Breast epithelium (tissue), 4 donors: ENCODE measurements at places on chromosomes 6 and 20. TPM values are rescaled to one million over a fixed set of nuclear protein-coding genes. Genes with fewer than 3 reads are reported as not detected.

Gene RSPH9
- total RNA-seq: not detected

Gene TINAG
- total RNA-seq: not detected

DNA sequence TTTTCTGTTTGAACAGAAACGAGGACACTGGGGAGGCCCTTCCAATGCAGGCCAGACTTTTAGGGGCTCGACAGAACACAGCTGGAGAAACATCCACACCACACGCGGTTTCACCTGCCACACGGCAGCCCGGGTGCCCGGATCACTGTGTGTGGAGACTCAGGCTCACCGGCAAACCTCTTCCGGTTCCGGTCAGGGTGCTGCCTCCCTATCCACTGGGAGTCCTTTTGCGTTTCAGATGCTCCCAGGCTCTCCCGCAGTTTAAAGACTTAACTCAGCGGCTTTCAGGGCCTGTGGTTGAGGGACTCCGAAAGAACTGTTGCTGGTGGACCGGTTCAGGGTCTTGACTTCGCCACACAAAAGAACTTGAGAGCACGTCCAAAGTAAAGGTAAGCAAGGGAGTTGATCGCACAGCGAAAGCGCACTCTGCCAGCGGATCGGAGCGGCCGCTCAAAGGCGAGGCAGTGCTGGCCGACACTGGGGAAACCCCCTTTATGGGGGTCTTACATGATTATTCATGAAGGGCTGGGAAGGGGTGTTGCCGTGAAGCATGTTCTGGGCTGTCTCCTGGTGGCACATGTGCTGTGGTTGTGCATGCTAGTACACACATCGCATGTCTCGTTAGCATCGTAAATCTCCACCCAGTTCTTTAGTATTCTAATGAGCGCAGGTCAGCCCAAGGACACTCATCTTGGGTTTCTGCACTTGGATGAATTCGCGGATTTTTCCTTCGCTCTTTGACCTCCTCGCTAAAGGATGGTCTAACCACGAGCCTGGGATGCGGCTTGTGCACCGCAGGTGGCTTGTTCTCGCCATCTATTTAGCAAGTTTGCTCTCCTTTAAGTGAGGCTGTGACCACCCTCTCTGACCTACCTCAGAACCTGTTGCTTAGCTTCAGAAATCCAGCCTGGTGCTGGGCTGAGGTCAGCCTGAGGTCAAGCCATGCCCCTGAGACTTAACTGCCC, 180.3 kb downstream of the CDH26 start:
- H3K27me3 ChIP-seq: no peaks in the 10 kb centered on the region
- no peaks in the 10 kb centered on the region for H3K4me1 ChIP-seq
- peak overlapping the region; percentile 36 for H3K4me3 ChIP-seq
- H3K27ac ChIP-seq: peak overlapping the region; percentile 38

DNA sequence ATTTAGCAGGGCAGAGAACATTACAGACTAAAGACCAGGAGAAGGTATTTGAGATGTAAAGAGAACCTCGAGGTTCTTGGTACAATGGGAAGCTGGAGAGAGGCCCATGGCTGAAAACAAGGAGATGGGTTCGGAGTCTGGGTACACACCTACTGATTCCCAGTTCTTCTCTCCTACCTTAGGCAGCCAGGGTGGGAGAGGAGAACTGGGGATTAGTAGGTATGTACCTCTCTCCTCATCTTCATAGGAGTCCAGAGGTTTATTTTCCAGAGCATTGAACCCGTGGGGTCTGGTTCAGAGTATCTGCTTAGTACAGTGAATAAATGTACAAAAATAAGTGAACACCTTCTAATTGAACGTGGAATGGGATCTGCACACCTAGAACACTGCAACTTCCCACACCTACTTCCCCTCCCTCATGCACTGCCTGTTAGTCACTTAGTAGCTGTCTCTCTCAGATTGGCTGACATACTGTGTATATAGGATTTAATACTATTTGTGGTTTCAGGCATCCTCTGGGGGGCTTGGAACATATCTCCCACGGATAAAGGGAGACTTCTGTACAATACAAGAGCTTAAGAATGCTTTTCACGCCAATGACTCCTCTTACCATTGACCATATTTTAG, 23.5 kb upstream of the NUP153 start:
- H3K4me1 ChIP-seq: no peaks in the 10 kb centered on the region
- H3K36me3 ChIP-seq: no peaks in the 10 kb centered on the region
- H3K27me3 ChIP-seq: no peaks in the 10 kb centered on the region
- no peak overlapping the region for H3K4me3 ChIP-seq
- H3K27ac ChIP-seq: no peak overlapping the region

DNA sequence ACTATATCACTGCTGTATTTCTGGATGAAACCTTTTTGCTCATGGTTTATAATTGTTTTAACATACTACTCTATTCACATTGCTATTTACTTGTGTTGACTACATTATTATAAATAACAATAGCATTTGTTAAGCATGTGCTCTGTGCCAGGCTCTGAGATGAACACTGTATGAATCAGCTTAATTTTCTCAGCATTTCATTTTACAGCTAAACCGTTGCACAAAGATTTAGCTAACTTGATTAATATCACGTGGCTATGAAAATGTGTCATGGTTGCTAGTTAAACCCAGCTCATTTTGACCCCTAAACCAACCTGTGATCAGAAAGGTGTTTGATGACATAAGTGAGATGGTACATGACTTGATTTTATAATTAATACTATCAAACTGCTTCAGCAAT, 77.5 kb downstream of the NCOA7 start:
- no peak overlapping the region for H3K4me3 ChIP-seq
- H3K27ac ChIP-seq: peak overlapping the region; percentile 56
- no peak for DNase-seq
